ENCODE measurements at places on chromosomes 5 and 9.

DNA sequence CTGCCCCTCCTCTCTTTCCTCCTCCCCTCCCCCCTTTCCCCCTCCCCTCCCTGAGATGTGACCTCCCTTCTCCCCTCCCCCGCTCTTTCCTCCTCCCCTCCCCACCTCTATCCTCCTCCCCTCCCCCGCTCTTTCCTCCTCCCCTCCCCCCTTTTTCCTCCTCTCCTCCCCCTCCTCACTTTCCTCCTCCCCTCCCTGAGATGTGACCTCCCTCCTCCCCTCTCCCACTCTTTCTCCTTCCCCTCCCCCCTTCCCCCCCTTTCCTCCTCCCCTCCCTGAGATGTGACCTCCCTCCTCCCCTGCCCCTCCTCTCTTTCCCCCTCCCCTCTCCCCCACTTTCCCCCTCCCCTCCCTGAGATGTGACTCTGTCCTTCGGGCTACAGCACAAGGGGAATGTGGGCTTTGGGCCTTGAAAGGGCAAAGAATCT, 169.8 kb downstream of the COL23A1 start:
- DNase-seq, result no peak

DNA sequence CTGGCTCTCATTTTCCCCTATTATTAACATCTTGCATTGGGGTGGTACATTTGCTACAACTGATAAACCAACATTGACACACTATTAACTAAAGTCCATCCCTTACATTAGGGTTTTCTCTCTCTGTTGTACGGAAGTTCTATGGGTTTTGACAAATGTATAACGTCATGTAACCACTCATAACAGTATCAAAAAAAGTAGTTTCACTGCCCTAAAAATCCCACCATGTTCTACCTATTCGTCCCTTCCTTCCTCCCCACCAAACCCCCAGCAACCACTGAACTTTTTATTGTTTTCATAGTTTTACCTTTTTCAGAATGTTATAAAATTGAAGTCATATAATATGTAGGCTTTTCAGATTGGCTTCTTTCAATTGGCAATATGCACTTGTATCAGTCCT, 40.1 kb downstream of the MLLT3 start:
- DNase-seq, result no peak

DNA sequence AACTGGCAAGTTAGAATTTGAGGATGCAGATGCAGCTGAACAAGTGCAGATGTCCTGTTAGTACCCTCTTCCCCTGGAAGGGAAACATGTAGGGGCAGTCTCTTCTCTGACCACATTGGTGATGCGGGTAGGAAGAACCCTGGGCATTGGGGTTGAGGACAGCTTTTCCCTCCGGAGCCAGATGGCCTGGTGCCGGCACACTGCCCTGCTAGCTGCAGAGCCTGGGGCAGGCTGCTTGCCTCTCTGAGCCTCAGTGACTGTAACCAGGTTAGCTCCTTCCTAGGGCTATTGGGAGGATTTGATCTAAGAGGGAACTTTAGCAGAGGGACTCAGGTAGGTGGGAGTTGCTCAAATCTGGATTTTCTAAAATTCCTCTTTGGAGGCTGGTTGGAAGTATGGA, 148.4 kb downstream of the HSPA4 start:
- DNase-seq, result no peak

DNA sequence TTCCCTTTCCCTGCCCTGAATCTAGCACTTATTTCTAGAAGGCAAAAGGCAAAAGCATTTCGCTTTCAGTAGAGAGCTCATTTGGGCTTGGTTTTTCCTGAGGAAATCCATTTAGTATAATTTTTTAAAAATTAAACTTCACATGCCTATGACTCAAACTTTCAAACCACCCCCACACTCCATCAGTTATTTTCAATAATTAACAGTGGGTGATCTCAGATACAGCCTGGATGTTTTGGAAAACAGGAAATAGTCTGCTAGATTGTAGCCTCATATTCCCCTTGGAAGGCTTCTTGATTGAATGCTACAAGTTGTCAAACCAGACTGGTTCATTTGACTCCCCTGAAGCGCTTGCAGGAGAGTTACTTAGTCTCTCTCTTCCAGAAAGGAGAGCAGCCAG, 40.6 kb downstream of the SEMA5A start:
- no peak for DNase-seq

- no peak for DNase-seq
Measured at GRCh38 chr9:136926154-136926704, 18.3 kb downstream of the FBXW5 start.

- no peak for DNase-seq
Measured at GRCh38 chr5:43730832-43731342, 127.9 kb downstream of the NNT start.

GRCh38 chr9:120292606-120293005, 287.4 kb downstream of the CDK5RAP2 start:
- no peak for DNase-seq

DNA sequence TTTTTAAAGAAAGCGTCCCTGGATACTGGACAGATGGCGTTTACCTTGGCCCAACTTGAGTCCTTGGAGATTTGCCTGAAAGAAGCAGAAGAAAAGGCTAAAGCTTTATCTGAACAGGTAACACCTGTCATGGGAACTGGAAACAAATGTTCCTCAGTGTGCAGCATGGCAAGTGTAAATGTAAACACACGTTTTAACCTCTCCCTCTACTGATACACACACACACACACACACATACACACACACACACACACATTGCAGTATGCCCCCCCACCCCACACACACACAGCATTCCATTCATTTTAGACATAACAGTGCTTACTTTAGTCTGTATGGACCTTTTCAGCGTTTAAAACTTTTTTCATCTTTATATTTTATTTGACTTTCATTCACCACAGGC, 51.1 kb downstream of the CCDC192 start:
- DNase-seq, result no peak

Data from hematopoietic multipotent progenitor cell treated with erythropoietin and hydrocortisone succinate and interleukin-3 and kit ligand, for 6 days (in vitro differentiated cells).